Neural crest cell (in vitro differentiated cells): ENCODE measurements at places on chromosomes 3 and 15. TPM values are rescaled to one million over a fixed set of nuclear protein-coding genes. Genes with fewer than 3 reads are reported as not detected.

- DNase-seq, result no peak
- H3K27me3 ChIP-seq, result no peaks in the 10 kb centered on the region
- no peak overlapping the region for H3K4me3 ChIP-seq
- H3K4me1 ChIP-seq, result no peaks in the 10 kb centered on the region
These were observed 12.1 kb downstream of the EAF1 start for GRCh38 chr3:15439476-15439875.

- H3K4me1 ChIP-seq, result no peaks in the 10 kb centered on the region
- H3K27me3 ChIP-seq, result no peaks in the 10 kb centered on the region
- no peak for DNase-seq
- H3K27ac ChIP-seq, result no peak overlapping the region
- no peaks in the 10 kb centered on the region for H3K36me3 ChIP-seq
These were observed 195.4 kb downstream of the FMN1 start for GRCh38 chr15:32998979-32999672.

DNA sequence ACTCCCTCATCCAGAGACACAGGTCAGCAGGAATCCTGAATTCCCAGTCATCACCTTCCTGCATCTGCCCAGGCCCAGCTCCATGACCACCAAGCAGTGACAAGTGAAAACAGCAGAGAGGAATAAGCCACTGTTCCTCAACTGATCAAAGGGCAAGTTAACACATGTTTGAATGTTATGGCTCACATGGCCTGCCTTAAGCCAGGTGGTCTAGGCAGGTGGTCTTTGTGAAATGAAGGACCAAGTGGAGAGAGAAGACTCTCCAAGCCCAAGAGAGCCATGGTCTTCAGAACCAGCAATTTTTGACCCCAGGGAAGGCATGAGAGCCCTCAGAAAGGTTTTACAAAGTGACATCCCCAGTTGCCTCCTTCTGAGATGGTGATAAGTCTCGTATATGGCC is 161.8 kb downstream of the EPHB1 start:
- peaks cover 5% of the 10 kb centered on the region for H3K4me1 ChIP-seq
- H3K4me3 ChIP-seq, result no peak overlapping the region
- H3K36me3 ChIP-seq, result peaks cover 9% of the 10 kb centered on the region
- no peak for DNase-seq

- no peaks in the 10 kb centered on the region for H3K36me3 ChIP-seq
- no peak overlapping the region for H3K4me3 ChIP-seq
- no peak overlapping the region for H3K27ac ChIP-seq
- H3K4me1 ChIP-seq, result no peaks in the 10 kb centered on the region
- H3K27me3 ChIP-seq, result no peaks in the 10 kb centered on the region
- no peak for DNase-seq
These were observed 274.7 kb downstream of the TUSC7 start for GRCh38 chr3:116984301-116984700.

- no peak overlapping the region for H3K4me3 ChIP-seq
- H3K27ac ChIP-seq, result no peak overlapping the region
- no peaks in the 10 kb centered on the region for H3K4me1 ChIP-seq
- H3K36me3 ChIP-seq, result no peaks in the 10 kb centered on the region
- H3K27me3 ChIP-seq, result no peaks in the 10 kb centered on the region
These were observed 68.8 kb upstream of the IL12A start for GRCh38 chr3:159919873-159920272.

- no peak overlapping the region for H3K27ac ChIP-seq
- H3K27me3 ChIP-seq, result peaks cover 2% of the 10 kb centered on the region
- H3K36me3 ChIP-seq, result no peaks in the 10 kb centered on the region
- no peak for DNase-seq
- H3K4me3 ChIP-seq, result no peak overlapping the region
These were observed 28.1 kb upstream of the CLDN16 start for GRCh38 chr3:190359813-190360212.

GRCh38 chr3:59540241-59540640 is 490.4 kb upstream of the CFAP20DC start:
- H3K27ac ChIP-seq, result peak overlapping the region; percentile 81
- H3K4me3 ChIP-seq, result no peak overlapping the region
- H3K4me1 ChIP-seq, result peaks cover 51% of the 10 kb centered on the region
- DNase-seq, result no peak

TMIE gene
- total RNA-seq, result 0.30 TPM in 1 of 2 replicates, not detected in the other

TMPRSS7 gene
- total RNA-seq, result not detected in 2 replicates

GRCh38 chr3:70982700-70983140 is 600.8 kb downstream of the FOXP1 start:
- peaks cover 9% of the 10 kb centered on the region for H3K36me3 ChIP-seq
- peak overlapping the region; percentile 8 for H3K4me3 ChIP-seq
- H3K4me1 ChIP-seq, result peaks cover 45% of the 10 kb centered on the region
- H3K27ac ChIP-seq, result peak overlapping the region; percentile 92
- peak; percentile 14 for DNase-seq

SLC22A13 gene
- 0.19 and 0.41 TPM in 2 replicates for total RNA-seq

SLC38A3 gene
- total RNA-seq, result 1.8 and 2.7 TPM in 2 replicates

- H3K4me1 ChIP-seq, result no peaks in the 10 kb centered on the region
- H3K27me3 ChIP-seq, result peaks cover 5% of the 10 kb centered on the region
- H3K36me3 ChIP-seq, result peaks cover 3% of the 10 kb centered on the region
- no peak overlapping the region for H3K27ac ChIP-seq
- DNase-seq, result no peak
These were observed 42.5 kb downstream of the MUC20 start for GRCh38 chr3:195763076-195763830.

DNA sequence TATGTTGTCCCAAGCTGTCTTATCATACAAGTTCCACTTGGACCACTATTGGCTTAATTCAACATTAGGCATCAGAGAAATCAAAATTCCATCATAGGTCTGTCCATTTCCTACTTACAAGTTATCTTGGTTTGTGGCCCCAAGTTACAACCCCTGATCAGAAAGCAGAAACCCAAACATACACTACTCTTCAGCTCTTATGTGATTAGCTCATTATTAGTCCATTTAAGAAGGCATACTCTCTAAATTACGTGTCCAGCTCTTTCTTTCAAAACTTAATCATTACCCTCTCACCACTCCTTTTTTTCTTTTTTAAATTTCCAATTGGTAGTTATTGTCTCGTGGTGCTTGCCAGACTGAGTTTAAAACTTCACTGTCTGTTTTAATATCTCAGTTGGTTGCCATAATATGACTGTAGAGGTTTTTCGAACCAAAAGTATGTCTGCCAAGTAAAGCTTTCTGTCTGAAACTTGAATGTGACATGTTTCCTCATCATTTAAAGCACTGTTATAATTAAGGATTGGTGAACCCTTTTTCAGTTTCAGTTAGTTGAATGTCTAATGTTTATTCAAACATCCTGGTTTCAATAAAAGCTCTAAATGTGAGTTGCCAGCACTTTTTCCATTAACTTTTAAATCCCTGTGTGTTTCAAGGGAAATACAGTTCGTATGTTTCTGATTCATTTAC is 150.3 kb downstream of the SAMMSON start:
- no peaks in the 10 kb centered on the region for H3K4me1 ChIP-seq
- H3K27me3 ChIP-seq, result no peaks in the 10 kb centered on the region
- H3K36me3 ChIP-seq, result no peaks in the 10 kb centered on the region
- no peak overlapping the region for H3K27ac ChIP-seq
- no peak for DNase-seq
- H3K4me3 ChIP-seq, result no peak overlapping the region

ZPLD1 gene
- not detected in 2 replicates for total RNA-seq

- H3K4me3 ChIP-seq, result no peak overlapping the region
- no peaks in the 10 kb centered on the region for H3K27me3 ChIP-seq
- no peak overlapping the region for H3K27ac ChIP-seq
- no peaks in the 10 kb centered on the region for H3K36me3 ChIP-seq
- no peak for DNase-seq
- H3K4me1 ChIP-seq, result peaks cover 4% of the 10 kb centered on the region
These were observed 16.2 kb upstream of the ITGA11 start for GRCh38 chr15:68447976-68448755.

DNA sequence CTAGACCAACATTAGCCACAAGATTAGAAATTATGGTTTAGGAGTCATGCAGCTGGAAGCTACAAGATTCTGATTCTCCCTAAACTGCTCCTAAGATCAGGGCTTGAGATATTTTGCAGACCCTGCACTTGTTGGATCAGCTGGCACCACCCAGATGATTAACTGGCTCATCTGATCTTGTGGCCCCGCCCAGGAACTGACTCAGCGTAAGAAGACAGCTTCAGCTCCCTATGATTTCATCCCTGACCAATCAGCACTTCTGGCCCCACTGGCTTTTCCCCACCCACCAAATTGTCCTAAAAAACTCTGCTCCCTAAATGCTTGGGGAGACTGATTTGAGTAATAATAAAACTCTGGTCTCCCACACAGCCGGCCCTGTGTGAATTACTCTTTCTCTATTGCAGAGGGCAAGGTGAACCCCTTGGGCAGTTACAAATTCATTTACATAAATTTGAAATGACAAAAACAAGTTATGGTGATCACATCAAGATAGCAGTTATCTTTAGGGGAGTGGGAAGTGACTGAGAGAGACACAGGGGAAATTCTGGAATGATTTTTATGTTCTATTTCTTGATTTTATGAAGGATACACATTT is 76.5 kb downstream of the CD200R1L start:
- H3K4me3 ChIP-seq, result no peak overlapping the region
- H3K36me3 ChIP-seq, result no peaks in the 10 kb centered on the region
- H3K27me3 ChIP-seq, result no peaks in the 10 kb centered on the region
- DNase-seq, result no peak

DNA sequence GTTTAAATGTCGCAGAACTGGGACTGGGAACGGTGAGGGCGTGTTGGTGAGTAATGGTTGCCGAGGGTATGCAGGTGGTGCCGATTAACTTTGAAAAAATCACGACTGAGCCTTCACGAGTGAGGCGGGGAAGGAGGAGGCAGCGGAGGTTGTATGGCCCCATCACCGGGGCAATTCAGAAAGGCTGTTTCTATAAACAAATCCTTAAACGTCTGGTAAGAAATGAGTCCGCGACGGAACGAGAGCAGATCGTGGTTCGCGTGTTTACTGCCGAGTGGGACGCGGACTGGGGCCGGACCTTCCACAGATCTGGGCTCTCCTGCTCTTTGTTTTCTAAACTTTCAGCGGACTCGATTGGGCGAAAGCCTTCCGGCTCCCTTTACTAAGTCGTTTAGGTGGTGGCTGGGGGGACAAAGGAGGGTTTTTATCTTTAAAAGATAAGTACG is 2.7 kb downstream of the IGF1R start:
- DNase-seq, result no peak
- H3K27ac ChIP-seq, result peak overlapping the region; percentile 94
- H3K36me3 ChIP-seq, result no peaks in the 10 kb centered on the region
- H3K27me3 ChIP-seq, result peaks cover 40% of the 10 kb centered on the region
- H3K4me3 ChIP-seq, result peak overlapping the region; percentile 92
- H3K4me1 ChIP-seq, result peaks cover 30% of the 10 kb centered on the region
